ENCODE measurements at places on chromosomes 5 and 9. TPM values are rescaled to one million over a fixed set of nuclear protein-coding genes. Genes with fewer than 3 reads are reported as not detected.

The GFI1B gene
- not detected for total RNA-seq

The SLC23A1 gene
- not detected for total RNA-seq

The NR2F1 gene
- total RNA-seq: not detected

DNA sequence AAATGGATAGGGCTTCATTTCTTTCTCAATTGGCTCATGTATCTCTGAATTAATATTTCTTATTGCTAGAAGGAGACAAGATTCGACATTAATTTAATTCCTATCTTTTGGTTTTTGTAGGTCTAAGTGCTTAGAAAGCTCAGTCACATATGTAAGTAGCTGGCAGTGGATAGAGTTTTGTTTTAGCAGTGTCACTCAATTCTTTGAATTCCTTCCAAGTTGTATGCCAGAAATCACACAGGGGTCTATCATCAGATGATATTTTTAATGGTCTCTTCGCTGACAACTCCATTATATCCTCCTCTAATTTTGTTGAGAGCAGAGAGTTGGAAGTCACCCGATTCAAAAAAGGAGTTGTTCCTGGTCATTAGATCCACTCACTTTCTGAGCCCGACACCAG is 82.7 kb downstream of the AMBP start:
- no peak overlapping the region for H3K27ac ChIP-seq
- no peak for DNase-seq
- no peaks in the 10 kb centered on the region for H3K36me3 ChIP-seq
- peaks cover 14% of the 10 kb centered on the region for H3K4me1 ChIP-seq
- H3K4me3 ChIP-seq: no peak overlapping the region

DNA sequence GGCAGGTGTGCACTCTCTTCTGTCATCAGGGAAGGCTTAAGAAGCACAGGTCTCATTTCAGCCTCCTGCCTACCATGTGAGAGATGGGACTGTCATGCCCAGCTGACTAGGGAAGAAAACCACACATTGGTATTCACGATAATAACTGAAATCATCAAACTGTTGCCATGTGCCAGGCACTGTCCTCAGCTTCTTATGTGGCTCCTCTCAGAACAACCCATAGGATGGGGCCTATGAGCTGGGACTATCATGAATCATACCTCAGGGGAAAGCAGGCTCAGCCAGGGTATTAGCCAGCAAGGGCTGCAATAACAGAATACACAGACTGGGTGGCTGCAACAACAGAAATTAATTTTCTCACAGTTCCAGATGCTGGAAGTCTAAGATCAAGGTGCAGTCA is 3.3 kb downstream of the AFAP1L1 start:
- H3K4me1 ChIP-seq: peaks cover 10% of the 10 kb centered on the region
- no peak overlapping the region for H3K4me3 ChIP-seq
- H3K27ac ChIP-seq: no peak overlapping the region
- no peak for DNase-seq
- peaks cover 22% of the 10 kb centered on the region for H3K27me3 ChIP-seq

- no peak overlapping the region for H3K27ac ChIP-seq
- no peak overlapping the region for H3K4me3 ChIP-seq
- H3K27me3 ChIP-seq: peaks cover 2% of the 10 kb centered on the region
- H3K4me1 ChIP-seq: peaks cover 16% of the 10 kb centered on the region
- DNase-seq: no peak
These were observed 20.3 kb downstream of the WHRN start for GRCh38 chr9:114484854-114485443.
